ENCODE measurements at places on chromosomes 4 and X.
A peak's percentile ranks its signal among the peaks of the same experiment; 100 is the strongest.

GRCh38 chrX:39827951-39828350, 269.8 kb downstream of the BCOR start:
- DNase-seq: no peak

DNA sequence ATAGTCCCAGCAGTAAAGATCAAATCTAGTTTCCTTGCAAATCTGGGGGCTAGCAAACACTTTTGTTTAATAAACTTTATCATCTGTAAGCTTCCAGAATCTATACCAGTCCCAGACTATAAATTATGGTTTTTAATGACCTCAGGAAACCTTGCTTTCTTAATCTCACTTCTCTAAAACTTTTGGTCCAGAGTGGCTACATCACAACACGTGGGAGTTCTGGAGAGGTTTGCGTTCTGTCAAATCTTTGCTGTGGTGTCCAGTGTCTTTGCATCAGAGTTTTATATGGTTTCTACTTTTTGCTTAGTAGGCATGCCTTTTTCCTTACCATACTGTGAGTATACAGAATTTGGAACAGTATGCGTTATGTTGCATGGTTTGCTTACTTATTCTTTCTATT, 193.9 kb downstream of the ANK2 start:
- no peak for DNase-seq

DNA sequence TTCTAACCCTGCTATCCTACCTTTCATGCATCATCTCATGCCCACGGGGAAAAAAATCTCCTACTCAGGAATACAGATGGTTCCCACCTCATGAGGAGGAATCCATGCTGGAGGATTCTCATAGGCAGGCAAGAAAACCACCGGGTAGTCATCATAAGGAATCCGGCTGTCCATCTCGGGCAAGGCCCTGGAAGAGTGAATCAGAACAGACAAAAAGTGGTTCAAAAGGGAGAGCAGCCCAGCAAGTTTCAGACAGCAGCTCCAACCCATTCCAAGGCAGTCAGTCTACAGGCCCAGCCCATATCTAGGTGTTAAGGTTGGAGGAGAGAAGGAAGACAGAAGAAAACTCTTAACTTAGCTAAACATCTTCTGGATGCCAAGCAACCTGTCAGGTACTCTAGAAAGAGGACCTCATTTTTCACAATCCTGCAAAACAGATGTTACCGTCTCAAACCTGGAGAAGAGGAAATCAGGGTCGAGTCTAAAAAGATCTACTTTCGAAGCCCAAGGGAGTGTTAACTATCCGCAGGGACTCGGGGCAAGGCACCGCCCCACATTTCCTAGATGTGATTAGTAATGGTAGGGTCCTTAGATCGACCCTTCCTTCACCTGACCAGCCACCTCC, 447 bp downstream of the PDZD11 start:
- DNase-seq: no peak

GRCh38 chrX:93673869-93674271, at the start of gene FAM133A:
Gene FAM133A (plus strand): TSS chrX:93674206. CDS start chrX:93709420, 35,214 bp downstream.
- DNase-seq: no peak

DNA sequence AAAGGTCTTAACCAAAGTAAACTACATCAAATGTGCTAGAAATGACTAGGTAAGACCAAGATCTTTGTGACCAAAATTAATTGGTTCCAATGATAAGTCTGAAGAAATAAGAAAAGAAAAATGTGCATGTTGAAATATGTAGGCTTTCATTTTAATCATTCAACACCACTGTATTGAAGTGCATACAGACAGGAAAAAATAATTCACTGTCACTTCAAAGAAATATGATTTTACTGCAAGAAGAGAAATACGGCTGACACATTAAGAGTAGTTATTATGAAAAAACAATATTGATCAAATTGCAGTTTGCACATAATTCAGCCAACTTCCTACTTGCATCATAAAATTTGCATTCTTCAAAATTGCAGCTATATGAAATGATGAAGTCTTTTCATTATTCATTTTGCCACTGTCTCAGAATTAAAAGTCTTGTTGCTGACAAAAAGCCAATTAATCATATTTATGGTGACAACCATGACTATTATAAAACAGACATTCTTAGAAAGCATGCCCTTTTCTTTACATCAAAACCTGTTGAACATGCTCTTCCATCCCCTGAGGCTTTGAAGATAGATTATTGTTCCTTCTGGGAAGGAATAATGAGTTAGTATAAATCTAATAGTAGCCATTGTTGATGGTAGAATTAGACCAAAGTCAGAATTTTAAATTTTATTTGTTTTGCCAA, 405.9 kb upstream of the MAD2L1 start:
- no peak for DNase-seq

GRCh38 chr4:151099976-151100417, 569 bp downstream of the RPS3A start:
- no peak for DNase-seq

GRCh38 chrX:23902419-23902818, 5.3 kb downstream of the APOO start:
- peak; percentile 31 for DNase-seq

DNA sequence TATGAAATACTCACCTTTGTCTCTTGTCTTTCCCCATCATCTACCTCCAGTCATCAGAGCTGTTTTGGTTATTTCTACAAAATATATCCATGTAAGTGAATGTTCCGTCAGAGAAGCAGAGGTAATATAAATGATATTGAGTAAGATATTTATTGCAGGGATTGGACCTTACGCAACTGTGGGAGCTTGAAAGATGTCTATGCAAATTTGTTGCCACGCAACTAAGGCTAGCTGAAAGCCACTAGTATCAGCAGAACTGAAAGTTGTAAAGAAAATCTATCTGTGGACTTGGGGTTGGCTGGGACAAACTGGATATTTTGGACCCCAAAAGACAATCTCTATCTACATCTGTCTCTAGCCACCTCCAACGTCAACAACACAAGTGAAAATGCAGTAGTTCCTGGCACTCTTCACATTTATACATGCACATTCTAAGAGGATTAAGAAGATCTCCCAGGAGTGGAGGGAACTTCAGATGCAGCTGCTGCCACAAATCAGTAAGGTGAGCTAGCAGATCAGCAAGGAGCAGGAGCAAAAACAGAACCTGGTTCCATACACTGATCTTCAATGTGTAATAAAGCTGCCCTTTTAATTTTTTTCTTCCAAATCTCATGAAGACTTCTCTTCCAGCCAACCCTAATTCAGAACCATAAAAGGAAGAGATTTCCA, 8.5 kb upstream of the CCSER1 start:
- no peak for DNase-seq

DNA sequence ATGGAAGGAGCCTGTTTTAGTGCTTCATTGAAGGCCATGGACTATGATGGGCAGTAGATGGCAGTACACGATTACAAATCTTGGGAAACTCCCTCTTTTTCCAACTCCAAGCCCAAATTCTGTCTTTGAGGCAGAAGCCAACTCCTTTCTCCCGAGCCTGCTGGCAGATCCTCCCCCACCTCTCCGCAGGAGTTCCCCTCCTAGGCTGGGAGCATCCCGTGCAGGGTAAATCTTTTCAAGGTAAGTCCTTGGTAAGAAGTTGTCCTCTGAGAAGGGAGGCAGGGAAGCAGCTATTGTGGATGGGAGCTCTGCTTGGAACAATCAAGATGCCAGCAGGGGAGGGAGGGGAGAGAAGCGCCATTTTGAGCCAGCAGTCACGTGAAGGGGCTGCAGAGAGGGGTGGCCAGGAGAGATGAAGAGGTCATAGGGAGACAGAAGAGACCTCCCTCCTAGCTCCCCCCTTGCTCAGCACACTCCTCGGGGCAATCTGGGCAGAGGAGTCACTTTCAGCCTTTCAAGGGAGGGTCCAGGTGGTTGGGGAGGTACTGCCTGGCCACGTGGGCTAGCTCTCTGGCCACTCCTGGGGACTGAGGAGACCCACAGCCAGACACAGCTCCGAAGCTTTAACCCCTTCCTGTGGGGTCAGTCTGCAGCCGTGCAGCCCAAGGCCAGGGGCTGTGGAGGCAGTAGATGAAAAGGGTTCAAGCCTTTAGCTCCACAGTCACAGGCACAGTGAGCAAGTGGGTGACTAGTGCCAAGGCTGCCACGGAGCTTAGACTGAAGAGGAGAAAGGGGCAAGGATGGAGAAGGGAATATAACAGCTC, 9.6 kb downstream of the CC2D2A start:
- DNase-seq: peak; percentile 67

- DNase-seq: no peak
Measured at GRCh38 chr4:115769396-115769795, 656.0 kb upstream of the NDST4 start.

DNA sequence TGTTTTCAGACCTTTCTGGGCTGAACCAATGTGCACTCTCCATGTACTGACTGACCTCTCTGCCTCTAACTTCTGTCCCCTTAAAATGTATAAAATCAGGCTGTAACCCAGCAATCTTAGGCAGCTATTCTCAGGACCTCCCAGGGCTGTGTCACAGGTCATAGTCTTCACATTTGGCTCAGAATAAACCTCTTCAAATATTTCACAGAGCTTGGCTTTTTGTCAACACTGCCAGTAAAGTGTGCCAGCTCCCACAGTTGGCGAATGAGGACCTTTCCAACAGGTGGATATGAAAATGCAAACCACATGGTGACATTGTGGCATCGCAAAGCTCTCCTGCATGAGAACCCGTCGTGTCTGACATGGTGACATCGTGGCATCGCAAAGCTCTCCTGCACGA, 76.4 kb downstream of the ACOX3 start:
- DNase-seq: no peak

- no peak for DNase-seq
Measured at GRCh38 chr4:40337051-40337450, 1.9 kb downstream of the CHRNA9 start.

- no peak for DNase-seq
Measured at GRCh38 chrX:137573324-137574101, 7.6 kb downstream of the ZIC3 start.

DNA sequence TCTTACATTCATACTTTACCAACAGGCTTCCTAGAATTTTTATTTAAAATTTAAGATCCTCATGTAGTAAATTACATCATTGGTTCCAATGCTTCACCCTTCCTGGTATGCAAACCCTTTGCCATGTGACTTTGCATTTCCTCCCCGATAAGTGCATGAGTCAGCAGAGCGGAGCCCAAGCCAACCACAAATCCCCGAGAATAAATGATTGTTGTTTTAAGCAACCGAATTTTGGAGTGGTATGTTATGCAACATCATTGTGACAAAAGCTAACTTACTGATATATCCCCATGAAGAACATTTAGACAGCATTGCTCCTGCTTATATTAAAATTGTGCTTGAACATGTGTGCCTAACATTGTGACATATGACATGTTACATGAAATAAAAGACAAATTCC, 199.4 kb upstream of the DDX53 start:
- DNase-seq: peak; percentile 69

DNA sequence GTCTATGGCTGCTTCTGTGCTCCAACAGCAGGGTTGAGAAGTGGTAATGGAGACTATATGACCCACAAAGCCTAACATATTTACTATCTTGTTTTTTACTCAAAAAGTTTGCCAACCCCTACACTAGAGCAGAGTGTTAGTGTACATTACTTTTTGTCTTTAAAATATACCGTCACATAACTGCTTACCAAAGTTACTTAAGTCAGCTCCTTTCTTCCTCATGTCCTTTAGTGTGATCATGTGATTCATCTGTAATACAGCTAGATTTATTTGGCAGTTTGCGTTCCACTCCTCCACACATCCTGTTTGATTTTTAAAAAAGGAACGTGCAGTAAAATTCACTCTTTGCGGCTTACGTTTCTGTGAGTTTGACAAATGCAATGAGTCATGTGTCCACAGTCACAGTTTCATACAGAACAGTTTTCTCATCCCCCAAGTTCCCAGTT, 162.4 kb upstream of the GPRIN3 start:
- peak; percentile 65 for DNase-seq

DNA sequence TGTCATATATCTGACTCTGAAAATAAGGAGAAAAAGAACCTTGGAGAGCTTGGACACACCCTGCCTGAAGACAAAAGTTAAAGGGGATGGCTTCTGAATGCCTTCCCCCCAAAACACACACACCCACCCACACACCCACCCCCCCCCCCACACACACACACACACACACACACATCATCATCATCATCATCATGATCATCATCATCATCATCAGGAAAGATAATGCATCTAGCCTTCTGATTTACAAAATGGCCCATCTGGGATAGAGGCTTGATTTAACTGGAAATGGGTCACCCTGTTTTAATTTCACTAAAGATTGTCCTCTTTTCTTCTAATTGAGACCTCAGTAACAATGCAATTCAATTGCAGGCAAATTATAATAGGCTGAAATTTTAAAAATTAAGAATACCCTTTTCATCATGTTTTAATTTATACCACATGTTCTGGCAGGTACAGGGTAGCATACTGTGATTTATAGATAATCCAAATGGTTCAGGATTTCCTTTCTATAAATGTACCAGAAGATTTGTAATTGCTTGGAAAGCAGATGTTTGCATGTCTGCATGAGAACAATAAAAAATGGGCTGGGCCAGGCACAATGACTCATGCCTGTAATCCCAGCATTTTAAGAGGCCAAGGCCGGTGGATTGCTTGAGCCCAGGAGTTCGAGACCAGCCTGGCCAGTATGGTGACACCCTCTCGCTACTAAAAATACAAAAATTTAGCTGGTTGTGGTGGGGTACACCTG, 56.5 kb downstream of the TRIM2 start:
- no peak for DNase-seq

DNA sequence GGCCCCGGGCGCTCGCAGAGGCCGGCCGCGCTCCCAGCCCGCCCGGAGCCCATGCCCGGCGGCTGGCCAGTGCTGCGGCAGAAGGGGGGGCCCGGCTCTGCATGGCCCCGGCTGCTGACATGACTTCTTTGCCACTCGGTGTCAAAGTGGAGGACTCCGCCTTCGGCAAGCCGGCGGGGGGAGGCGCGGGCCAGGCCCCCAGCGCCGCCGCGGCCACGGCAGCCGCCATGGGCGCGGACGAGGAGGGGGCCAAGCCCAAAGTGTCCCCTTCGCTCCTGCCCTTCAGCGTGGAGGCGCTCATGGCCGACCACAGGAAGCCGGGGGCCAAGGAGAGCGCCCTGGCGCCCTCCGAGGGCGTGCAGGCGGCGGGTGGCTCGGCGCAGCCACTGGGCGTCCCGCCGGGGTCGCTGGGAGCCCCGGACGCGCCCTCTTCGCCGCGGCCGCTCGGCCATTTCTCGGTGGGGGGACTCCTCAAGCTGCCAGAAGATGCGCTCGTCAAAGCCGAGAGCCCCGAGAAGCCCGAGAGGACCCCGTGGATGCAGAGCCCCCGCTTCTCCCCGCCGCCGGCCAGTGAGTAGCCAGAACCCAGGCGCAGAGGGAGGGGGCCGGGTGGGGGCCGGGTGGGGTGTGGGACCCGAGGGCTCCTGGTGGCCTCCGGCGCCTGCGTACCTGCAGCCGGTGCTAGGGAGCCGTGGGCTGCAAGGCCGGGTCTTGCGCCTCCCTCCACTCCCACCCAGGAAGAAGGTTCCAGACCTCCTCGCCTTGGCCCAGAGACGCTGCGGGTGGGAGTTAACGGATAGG, 534 bp downstream of the MSX1 start:
- no peak for DNase-seq

- no peak for DNase-seq
Measured at GRCh38 chrX:13790206-13791131, 26.4 kb downstream of the GPM6B start.

- no peak for DNase-seq
Measured at GRCh38 chr4:177596035-177596434, 153.8 kb upstream of the AGA start.

All from AML-193 (cell line).